ENCODE measurements at places on chromosomes 7 and 10.

DNA sequence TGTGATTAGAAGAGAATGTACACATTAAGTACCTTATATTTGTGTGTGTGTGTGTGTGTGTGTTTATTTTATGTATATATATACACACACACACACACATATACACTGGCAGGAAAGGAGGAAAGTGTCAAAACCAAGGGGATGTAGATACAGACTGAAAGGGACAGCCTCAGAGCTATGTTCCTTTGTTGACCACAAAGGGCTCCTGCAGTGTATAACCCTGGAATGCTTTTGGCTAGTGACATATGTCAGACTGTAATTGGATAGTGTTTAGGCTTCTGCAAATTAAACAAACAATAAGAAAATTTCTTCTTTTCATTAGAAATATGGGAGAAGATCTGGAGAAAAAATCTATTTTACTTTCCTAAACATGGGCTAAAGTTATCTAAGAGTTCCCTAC lies 15.9 kb downstream of the GBF1 start:
- DNase-seq: no peak

- no peak for DNase-seq
Observed at GRCh38 chr10:133067149-133068105, 20.3 kb upstream of the ADGRA1 start.

GRCh38 chr10:4663162-4663992 lies 162.6 kb upstream of the AKR1E2 start:
- no peak for DNase-seq

- DNase-seq: no peak
Observed at GRCh38 chr7:35415411-35415822, 161.5 kb upstream of the TBX20 start.

DNA sequence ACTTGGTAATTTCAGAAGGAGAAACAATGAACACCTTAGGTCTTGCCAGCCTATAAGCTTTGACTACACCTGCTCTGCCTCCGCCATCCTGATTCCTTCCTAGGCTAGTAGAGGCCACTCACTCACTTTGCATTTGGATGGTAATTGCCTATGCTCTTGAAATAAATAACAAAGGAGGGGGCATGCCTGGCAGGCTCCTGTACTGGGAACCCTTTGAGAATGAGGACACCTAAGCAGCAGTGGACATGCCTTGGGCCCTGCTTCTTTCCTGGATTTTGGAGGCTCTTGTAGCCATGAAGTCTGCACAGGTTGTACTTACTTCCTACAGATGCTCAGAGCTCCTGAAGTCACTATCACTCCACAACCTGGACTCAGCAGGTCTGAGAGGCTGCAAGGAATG lies 65.8 kb downstream of the BLNK start:
- DNase-seq: no peak

GRCh38 chr7:136728945-136729344 lies 139.5 kb upstream of the CHRM2 start:
- no peak for DNase-seq

Measured in GM19239 (cell line).